ENCODE measurements at places on chromosomes 2 and 18. TPM values are rescaled to one million over a fixed set of nuclear protein-coding genes. Genes with fewer than 3 reads are reported as not detected.

- ATAC-seq: no peak
These were observed 220.0 kb downstream of the LDLRAD4 start for GRCh38 chr18:13438507-13439056.

DNA sequence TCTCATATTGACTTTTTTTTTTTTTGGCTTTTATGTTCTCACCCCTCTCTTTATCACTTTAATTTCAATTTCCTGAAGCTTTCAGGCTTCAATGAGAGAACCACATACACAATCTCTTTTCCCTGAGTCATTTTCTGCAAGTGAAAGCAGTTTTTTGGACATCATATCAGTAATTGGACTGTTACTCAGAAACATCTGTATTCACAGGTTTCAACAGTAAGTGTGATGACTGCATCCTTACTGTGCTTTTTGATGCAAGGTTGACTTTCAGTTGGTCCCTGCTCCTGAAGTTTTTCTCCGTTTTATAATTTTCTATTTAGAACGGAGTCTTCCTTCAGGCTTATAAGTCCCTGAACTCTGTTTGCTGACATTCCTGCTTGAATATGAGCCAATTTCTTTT lies 70.5 kb upstream of the CCBE1 start:
- no peak for ATAC-seq

GRCh38 chr2:65350651-65351056 lies 81.7 kb downstream of the SPRED2 start:
- ATAC-seq: no peak

DNA sequence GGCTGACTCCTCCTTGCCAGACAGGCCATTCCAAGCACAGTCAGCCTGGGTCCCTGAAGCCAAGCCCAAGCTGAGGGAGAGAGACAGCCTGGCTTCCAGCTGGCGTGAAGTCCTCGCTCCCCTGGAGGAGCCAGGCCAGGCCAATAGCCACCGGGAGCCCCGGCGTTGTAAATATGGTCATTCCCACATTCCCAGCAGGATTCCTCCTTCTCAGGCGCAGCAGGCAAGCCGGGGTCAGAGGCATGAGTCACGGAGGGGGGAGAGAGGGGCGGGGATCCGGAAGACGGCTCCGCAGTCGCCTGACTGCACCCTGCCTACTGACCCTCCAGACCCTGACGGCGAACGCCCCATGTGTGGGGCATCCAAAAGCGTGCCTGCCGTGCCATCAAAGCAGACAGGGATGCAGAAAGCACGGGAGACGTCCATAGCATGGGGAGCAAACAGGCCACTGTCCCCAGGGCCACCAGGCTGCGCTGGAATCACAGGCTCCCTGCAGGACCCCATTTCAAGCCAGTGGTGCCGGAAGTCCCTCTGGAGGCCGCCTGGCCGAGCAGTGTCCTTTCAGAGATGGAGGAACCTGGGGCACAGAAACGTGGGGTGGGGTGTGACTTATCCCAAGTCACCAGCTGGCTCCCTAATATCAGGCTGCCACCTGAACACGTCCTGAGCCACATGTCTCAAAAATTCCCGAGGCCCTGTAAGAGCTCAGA lies 48.2 kb downstream of the TWIST2 start:
- peak; percentile 84 for ATAC-seq

- ATAC-seq: peak; percentile 71
These were observed 919 bp upstream of the CYP1B1 start for GRCh38 chr2:38076710-38077430.

- ATAC-seq: no peak
These were observed 5.4 kb downstream of the SCLY start for GRCh38 chr2:238066218-238066617.

GRCh38 chr2:43051338-43051737 lies 175.1 kb downstream of the ZFP36L2 start:
- no peak for ATAC-seq

GRCh38 chr2:74821177-74822126 lies 12.5 kb upstream of the HK2 start:
- no peak for ATAC-seq

- ATAC-seq: no peak
These were observed 93.3 kb downstream of the ST6GAL2 start for GRCh38 chr2:106792671-106793070.

The DCDC2C gene
- not detected for total RNA-seq

The OR6B2 gene
- not detected for total RNA-seq

The ALLC gene
- total RNA-seq: not detected

The UPP2 gene
- total RNA-seq: not detected

The RGPD5 gene
- 52.6 TPM for total RNA-seq
